Substantia nigra (tissue), 51 donors: ENCODE measurements at places on chromosomes 2 and 18.

GRCh38 chr18:79380816-79381806 is 14.6 kb upstream of the NFATC1 start:
- peak; percentile 65 for DNase-seq

- DNase-seq: no peak
Measured at GRCh38 chr2:131389657-131390056, 25.7 kb upstream of the RAB6D start.

GRCh38 chr2:66901344-66901743 is 466.4 kb downstream of the MEIS1 start:
- no peak for DNase-seq

- no peak for DNase-seq
Measured at GRCh38 chr2:236874866-236875481, 210.7 kb upstream of the COPS8 start.

GRCh38 chr2:129800686-129801085 is 178.8 kb upstream of the RAB6C start:
- DNase-seq: no peak

GRCh38 chr18:56988022-56988421 is 158.9 kb upstream of the BOD1L2 start:
- DNase-seq: no peak

DNA sequence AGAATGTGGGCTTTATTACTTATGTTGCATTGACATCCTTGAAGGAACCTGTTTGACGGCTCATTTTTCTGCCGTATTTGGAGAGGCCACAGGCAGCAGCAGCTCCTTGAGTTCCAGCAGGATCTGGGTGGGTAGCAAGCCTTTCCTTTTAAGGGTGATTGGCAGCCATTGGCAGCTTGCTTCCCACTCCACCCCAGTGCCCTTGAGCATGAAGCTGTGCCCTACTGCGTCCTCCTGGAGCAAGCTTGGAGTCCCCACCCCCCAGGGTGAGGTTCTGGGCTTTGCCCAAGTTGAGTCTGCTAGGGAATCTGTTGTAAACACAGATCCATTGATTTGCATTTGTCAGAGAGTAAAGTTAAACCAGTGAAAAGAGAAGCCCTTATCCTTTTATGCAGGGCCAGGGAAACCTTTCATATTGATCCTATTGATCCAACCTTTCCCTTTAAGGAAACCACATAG is 9.2 kb downstream of the ONECUT2 start:
- DNase-seq: no peak

- DNase-seq: no peak
Measured at GRCh38 chr2:19358242-19359020, at the start of gene OSR1. TSS of gene OSR1 (minus strand) at chr2:19358623. CDS start at chr2:19353805, 4,818 bp downstream.

DNA sequence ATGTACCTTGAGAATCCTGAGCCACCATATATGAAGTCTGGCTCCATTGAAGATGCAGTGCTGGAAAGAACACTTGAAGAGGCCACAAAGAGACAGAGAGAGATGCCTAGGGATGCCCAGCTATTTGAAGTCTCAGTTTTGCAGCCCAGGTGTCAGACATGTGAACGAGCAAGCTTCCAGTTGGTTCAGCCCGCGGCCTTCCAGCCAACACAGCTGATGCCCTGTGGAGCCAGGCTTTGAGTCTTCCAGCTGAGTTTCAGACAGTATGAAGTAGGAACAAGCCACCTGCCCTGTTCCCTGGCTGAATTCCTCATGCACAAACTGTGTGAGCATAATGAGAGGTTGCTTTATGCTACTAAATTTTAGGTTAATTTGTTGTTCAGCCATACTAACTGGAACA is 108.8 kb downstream of the SPHKAP start:
- no peak for DNase-seq

DNA sequence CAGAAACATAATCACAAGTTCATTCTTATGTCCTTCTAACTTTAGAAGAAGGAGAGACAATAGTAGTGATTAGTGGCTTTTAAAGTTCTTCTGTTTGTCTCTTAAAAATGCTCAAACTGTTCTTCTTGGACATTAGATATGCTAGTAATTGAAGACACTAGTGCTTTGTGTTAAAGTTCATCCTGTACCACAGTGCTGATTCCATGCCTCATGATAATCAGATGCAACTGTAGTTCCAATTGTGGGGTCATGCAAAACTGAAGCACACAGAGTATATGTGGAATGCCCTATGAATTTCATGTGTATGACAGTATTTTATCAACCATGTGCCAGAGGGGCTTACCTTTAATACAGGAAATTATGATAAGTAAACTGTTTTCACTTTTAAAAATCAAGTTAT is 11.4 kb upstream of the KCNJ13 start:
- no peak for DNase-seq

- no peak for DNase-seq
Measured at GRCh38 chr2:53234548-53234903, 533.1 kb upstream of the CHAC2 start.

DNA sequence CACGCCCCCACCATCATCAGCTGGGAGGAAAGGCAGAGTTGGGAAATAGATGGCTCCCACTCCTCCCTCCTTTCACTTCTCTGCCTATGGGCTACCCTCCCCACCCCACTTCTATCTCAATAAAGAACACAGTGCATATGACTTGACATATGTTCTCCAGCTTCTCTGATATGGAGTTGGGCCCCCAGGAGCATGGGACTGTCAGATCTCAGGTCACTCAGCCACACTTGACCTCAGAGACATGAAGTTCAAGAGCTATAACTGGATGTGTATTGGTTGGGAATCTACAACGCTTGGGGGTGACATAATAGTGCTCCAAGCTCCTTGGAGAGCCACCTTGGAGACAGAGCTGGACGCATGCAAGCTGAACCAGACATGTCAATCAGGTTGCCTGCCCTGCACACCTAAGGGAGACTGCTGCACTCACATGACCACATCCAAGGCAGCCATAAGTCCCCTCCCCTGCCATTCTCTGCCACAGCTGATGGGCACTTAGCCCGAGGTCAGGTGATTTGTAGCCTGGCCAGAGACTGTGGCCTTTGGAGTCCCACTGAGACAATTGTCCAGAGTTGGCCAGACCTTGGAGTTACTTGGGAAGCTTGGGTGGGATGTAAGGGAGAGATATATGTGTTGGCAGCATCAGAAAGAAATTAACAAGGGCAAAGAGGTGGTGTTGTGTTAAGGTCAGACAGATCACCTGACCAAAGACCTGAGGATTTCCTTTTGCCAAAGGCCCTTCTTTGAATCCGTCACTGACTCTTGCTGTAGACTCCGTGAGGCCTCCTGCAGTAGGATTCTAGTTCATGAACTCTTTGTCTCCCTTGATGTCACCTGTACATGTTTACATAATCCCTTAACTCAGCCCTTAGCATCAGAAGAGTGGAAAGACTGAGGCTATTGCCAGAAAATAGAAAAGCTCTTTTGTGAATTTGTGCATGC is 3.7 kb downstream of the INHA start:
- no peak for DNase-seq

- DNase-seq: no peak
Measured at GRCh38 chr2:83068714-83069113, 1390.4 kb downstream of the SUCLG1 start.

DNA sequence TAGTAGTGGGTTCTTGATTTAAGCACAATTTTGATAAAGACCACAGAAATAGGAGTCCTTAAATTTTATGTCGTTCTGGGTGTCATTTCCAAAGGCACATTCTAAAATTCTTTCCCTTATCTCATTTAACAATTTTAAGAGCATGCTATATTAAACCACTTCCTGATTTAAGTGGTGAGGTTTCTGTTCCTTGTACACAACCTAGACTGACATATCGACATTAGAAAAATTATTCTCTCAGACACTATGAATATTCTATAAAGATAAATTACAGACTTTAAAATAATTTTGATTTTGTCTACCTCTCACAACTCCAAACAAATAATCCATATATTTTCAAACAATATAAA is 923.8 kb downstream of the LRP1B start:
- no peak for DNase-seq

GRCh38 chr18:71250191-71250590 is 961.3 kb downstream of the SOCS6 start:
- DNase-seq: no peak

- no peak for DNase-seq
Measured at GRCh38 chr2:67057901-67058703, 339.0 kb upstream of the ETAA1 start.

DNA sequence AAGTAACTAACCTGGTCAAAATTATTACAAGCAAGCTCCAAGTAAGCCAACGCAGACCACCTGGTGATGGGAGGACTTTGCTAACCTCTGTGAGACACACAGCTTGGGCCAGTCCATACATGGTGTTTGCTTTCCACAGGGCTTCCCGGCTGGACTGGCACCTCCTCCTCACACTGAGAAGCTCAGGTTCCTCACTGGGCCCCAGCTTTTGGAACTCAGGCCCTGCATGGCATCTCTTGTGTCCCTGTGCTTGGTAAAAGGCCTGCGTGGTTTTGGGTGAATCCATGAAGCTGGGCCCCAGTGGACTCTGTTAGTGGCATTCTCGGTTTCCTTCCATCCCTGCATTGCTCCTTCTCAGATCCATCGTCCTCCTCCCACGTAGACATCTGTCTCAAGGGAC is 123.4 kb downstream of the VAPA start:
- DNase-seq: no peak

GRCh38 chr2:100077456-100077855 is 64.9 kb downstream of the AFF3 start:
- DNase-seq: no peak

DNA sequence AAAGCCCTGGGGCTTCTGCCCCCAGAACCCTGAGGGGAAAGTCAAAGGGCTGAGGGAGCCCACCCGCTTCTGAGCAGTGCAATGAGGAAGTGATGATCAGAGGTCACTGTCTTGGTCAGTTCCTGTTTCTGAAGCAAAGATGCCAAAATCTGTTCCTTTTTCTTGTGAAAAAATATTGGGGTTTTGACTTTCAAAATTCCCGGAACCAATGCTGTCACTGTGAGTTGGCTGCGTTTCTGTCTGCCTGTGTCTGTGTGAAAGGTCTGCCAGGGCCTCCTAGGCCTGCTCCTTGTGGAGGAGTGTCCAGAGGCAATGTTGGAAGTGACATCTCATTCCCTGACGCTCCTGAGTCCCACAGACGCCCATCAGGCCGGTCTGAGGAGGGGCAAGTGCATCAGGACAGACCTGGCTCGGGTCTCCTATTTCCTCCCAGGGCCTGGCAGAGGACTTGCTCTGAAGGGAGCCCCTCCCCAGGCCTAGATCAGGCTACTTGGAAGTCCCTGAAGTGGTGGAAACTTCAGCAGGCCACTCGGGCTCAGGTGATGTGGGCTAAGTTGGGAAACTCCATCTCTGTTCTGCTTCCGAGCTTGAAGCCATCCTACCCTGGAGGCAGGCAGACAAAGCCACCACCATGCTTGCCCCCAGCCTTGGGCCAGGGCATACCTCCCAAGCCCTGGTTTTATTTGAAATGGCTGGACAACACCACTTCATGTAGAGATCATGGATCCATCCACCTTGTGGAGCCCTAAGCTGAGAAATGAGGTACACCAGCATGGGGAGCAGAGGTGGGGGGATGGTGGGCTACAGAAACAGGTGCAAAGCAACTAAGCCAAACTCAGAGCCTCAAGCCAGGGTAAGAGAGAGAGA is 51.0 kb downstream of the PKDCC start:
- DNase-seq: no peak

DNA sequence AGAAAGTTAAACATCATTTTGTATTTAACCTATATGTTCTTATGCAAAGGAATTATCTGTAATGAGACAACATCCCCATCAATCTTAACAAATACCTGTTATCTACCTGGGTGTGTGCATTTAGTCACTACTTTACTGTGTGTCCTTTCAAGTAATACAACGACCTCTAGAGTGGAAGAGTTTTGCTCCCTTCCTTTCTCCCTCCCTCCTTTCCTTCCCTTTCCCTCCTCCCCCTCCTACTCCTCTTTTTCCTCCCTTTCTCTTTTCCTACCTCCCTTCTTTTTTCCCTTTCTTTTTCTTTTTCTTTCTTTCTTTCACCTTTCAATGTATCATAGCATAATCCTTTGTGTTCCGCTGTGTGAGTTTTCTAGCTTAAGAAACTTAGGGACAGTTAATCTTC is 532.3 kb downstream of the SLC4A3 start:
- DNase-seq: no peak

DNA sequence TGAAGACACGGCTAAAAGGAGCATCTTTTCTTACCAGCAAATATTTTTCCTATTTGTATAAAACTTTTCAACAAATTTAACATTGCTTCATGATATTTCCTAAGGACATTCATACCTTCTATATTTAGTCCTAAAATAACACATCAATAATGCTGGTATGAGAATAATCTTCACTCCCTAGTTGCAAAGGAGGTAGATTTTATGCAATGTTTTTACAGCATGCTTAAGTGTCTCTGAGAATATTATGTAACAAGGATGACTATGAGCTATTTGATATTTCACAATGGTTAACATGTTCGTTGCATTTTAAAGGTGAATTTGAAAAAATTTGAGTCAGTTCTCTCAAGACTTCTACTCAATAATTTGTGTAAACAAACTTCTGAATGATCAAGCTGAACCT is 506.7 kb downstream of the NUP35 start:
- DNase-seq: no peak

GRCh38 chr2:20223407-20224163 is 1.3 kb downstream of the SDC1 start:
- DNase-seq: no peak

DNA sequence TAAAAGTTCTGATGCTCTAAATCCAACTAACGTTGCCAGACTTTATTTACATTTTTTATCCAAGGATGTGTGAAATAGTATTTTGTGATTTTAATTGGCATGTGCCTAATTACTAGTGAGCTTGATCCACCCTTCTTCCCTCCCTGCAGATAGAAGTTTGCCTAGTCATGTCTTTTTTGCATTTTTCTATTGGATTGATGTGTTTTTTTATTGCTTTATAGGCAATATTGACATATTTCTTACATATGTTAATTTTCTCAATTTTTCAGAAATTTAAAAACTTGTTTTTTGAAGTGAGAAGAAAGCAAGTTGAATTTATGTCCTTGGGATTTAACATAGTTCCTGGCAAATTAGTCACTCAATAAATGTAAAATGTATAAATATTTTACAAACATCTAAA is 56.4 kb downstream of the EML4 start:
- no peak for DNase-seq

DNA sequence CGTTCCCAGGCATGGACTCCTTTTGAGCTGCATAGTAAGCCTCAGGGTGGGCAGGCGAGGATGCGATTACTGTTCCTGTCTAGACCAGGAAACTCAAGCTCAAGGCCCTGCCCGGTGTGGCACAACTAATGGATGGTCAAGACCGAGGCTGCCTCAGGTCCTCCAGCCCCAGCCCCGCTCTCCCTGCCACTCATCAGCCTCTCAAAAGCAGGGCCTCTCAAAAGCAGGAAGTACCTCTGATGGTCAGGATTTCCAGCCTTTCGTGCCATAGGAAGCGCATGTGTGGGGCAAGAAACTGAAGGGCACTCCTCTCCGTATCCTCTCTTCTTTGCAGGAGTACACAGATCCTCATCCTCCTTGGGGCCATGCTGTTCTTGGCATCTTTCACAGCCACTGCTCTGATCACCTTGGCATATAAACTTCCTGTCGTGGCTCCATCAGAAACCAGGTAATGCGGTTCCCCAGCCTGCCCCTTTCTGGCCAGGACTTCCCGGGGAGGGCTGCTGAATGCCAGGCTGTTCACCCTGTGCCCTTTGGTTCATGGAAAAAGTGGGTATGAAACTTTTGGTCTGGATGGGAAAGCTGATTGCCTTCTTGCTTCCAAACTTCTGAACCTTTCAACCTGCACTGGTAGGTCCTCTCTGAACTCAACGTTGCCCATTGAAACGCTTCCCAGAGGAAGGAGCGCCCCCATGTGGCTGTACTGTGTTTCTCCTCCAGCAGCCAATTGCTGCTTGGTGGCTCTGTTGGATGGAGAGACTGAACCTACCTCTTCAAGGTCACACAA is 82.8 kb upstream of the SEC11C start:
- DNase-seq: no peak

GRCh38 chr2:157903626-157904025 is 27.5 kb upstream of the ACVR1 start:
- no peak for DNase-seq

GRCh38 chr2:150784389-150784788 is 296.9 kb upstream of the RND3 start:
- DNase-seq: no peak
